ENCODE measurements at places on chromosomes 1 and 21.

DNA sequence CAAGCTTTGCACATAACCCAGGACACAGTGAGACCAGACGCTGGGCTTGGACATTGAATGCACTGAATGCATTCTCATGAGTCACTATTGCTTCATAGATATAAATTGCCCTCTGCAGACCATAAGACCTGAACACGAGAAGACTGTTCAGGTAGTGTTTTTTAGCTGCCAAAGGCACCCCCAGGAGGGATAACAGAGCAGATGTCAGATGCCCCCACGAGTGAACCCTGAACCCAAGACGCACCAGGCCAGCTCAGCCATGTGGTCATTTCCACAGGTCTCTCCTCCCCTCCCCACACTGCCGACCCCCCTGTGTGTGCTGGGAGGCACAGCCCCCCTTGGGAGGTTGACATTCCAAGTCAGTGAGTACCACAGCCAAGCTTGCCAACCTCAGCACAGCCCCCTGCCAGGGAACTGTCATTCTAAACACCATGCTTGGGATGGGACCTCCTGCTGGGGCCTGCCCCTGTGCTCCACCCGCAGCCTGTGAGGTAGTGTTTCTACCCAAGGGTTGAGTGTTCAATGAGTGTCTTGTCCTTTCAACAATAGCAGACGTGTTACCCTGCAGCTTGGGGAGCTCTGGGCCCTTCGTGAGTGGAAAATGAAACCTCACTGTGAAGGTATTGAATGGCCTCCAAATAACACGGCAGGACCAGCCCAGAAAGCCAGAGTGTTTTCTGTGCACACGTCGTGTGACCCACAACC is 68.2 kb downstream of the PSMG1 start:
- DNase-seq = no peak

DNA sequence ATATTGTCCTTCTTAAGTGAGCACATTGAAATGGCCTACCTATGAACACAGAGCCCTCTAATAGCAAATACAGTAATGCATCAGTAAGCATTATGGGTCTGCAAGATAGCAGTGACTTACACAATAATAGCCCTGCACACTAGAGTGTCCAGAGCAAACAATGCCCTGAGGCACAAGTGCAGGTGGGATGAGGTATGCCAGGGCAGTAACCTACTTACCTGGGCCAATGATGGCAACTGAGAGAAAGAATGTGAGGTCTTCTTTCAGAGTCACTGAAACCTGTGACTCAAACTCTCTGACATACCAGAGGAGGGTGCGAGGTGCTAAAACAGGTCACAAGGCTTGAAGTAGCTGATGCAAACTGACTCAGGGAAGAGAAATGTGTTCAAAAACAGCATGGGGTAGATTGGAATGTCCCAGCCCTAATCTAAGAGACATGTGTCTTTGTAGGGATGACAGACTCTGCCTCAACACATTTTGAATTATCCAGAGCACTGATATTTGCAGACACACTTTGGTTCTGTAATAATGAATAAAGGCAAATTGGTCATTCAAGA is 168.5 kb upstream of the RUNX1 start:
- no peak for DNase-seq

GRCh38 chr1:168096296-168097165 is 40.2 kb downstream of the GPR161 start:
- DNase-seq = no peak

GRCh38 chr21:23247334-23247733 is 2249.1 kb downstream of the NCAM2 start:
- DNase-seq = no peak

DNA sequence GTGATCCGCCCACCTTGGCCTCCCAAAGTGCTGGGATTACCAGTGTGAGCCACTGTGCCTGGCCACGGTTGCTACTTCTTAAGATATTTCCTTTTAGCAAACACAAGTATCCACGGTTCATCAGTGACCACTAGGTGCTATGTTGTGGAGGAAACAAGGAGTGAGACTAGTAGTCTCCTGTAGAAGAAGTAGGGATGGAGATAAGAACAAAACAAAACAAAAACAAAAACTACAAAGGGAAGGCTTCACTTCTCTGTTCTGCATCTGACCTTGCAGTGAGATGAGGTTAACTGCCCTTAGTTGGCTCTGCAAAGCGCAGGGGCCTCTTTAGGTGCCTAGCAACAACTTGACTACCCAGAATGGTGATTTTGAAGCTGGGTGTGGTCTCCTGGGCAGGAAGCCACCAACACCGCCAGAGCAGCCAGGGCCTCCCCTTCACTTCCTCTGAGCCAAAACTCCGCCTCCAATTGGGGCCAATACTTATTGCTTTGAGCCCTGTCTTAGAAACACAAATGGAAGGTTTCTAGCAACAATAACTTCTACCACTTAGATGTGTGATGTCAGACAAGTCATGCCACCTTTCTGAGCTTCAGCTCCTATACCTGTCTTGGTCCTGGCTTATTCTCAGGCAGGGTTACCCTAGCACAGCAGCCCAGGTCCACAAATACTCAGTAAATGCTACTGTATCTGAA is 12.8 kb upstream of the CDC42 start:
- peak; percentile 76 for DNase-seq

DNA sequence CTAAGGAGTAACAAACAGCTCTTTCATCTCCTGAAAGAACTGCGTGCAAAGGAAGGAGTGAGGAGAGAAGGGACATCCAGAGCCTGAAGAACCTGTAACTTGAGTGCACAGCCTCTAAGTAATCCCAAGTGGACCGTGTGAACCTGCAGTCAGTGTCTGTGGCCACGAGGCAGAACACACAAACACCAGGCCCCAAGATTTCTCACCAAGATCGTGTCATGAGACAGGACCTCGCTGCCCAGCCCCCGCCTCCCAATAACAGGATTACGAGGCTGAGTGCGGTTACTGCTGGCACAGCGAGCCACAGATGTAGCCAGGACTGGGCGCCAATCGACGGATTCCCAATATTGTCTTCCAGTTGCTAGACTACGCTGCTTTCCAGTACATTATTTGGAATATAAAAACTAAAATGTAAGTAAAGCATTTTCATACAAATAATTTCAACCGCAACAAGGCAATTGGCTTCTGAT is 101.3 kb upstream of the SLC25A33 start:
- DNase-seq = no peak

DNA sequence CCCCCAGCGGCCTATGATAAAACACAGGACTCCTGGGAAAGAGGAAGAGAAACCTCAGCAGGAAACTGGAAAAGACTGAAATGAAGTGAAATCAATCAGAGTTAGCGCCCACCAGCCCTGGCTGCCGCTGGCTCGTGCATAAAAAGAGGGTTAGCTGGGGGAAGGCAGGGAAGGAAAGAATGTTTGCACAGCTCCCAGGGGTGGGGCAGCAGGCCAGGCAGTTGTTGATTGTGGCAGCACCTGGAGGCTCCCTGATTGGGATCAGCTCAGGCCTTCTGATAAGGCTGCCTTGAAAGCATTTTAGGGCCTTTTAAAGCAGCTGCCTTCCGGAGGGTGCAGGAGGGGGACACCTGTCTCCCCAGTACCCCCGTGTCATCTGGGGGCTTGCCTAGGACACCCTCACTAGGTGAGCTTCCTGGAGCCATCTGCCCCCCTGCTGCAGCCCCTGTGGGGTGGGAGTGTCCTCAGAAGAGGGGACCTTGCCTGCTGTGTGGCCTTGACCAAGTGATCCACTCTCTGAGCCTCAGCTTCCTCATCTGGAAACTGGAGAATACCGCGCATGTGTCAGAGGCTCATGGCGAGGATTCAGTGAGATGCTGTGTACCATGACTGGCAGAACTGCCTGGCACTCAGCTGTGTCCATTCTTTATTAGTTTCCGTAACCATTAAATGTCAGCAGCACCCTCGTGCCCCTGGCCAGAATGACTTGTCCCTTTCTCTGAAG is 6.6 kb downstream of the EPHB2 start:
- no peak for DNase-seq

- no peak for DNase-seq
These were observed 63.0 kb downstream of the UBE2T start for GRCh38 chr1:202278751-202279150.

GRCh38 chr1:109198043-109198695 is 15.5 kb upstream of the SARS1 start:
- no peak for DNase-seq

DNA sequence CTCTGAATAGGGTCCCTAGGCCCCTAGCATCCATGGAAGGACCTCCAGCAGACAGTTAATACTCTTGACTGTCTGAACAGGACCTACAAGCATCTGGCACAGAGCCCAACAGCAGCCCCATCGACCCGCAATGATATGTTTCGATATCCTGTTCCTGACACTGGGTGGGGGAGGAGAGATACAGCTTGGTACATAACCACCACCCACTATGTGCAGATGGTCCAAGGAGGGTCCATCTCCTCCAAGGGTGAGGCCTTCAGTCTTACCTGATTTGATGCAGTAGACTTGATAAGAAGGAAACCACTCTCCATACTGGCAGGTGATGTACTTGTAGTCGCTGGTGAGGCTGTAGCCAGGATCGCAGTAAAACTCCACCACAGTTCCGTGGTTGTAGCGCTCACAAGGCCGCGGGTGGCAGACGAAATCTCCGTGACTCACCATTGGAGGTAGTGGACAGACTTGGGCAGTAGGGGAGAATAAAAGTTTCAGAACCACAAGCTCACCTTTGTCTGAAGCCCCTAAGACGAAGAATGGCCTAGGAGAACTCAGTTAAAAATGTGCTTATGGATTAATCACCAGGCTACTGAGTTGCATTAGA is 86.0 kb upstream of the TLR5 start:
- no peak for DNase-seq

DNA sequence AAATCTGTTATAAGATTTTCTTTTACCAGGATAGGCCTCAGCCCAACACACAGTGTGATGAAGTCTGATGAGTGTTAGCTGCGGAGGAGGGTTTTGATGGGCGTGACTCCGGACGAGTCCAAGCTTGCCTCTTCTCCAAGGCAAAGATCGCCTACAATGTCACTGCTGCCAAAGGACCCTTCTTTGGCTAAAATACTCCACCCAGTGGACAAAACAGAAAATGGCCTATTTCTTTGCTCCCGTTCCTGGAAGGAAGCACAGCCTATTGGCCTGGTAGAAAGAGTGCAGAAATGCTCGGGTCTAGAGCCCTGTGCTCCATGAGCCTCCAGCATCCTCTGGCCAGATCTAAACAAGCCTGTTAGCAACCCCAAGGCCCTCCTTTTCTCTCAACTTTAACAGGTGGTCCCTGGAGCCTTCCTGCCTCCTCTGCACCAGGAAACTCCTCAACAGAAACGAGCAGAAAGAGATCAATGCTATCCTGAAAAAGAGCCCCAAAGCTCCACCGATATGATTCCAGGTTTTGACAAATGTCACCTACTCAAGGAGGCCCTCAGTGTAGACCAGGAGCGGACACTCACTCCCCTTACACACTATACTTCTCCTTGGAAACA is 3.4 kb upstream of the CASQ2 start:
- DNase-seq = peak; percentile 2

GRCh38 chr1:182080040-182080439 is 18.5 kb upstream of the ZNF648 start:
- no peak for DNase-seq

DNA sequence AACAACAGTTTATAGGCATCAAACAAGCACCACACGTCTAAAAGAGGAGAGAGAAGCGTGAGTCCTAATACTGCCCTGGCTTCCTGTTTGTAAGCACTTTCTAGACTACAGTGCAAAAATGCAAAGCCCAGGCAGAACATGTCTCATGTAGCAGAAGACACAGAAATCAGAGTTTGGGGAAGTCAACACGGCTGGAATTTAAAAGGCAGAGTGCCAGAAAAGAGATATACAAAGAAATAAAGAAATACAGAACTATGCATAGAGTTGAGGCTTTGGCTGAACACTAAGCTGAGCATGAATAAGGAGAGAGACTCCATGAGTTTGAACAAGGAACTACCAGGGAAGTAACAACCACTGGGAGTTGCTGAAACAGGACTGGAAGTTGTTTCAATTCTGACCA is 566.6 kb upstream of the NR5A2 start:
- DNase-seq = no peak

DNA sequence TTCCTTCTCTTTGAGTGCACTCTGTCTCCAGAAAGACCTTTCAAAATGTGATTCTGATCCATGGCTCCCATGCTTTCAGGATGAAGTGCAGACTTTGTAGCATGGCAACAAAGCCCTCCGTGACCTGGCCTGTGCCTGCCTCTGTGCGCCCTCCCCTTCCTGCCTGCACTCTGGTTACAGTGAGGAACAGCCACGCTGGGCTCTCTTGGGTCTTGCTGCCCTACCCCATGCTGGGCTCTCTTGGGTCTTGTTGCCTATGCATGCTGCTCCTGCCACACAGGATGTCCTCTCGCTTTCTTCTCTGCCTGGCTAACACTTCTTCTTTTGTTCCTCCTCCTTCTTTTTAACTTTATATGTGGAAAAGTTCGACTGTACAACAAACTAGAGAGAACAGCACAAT is 28.0 kb downstream of the LMOD1 start:
- no peak for DNase-seq

GRCh38 chr1:107016376-107016978 is 40.0 kb upstream of the PRMT6 start:
- no peak for DNase-seq

DNA sequence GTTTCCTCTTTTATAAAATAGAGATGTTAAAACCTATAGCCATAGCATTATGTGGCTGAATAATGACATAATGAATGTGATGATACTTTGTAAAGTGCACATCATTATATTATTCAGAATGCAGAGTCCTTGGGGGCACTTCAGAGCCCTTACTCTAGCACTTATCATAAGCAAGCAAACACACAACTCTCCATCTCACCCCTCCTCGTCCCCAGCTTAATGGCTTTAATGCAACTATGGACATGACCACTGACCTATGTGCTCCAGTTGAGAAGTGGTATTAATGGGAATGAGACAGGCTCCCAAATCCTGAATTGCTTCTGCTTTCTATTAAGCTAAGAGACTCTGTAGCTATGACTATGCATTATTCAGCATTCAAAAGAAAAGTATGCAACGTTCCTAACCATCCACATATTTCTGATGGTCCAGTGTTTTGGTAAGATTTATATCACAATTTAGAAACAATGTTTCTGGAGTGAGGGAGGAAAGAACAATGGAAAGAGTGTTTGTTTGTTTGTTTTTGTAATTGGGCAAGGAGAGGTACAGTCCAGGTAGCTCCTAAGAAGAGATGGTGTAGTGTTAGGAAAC is 194.0 kb upstream of the PLXNA2 start:
- no peak for DNase-seq

DNA sequence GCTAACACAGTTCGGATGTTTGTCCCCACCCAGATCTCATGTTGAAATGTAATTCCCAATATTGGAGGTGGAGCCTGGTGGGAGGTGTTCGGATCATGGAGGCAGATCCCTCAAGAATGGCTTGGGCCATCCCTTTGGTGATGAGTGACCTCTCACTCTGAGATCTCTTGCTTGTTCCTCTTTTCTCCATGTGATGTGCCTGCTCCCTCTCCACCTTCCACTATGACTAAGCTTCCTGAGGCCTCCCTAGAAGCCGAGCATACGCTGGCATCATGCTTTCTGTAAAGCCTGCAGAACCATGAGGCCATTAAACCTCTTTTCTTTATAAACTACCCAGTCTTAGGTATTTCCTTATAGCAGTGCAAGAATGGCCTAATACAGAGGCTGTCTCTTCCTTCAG is 8.1 kb upstream of the PLA2G5 start:
- DNase-seq = no peak

GRCh38 chr1:206589206-206589605 is 23.1 kb downstream of the EIF2D start:
- DNase-seq = no peak

Measured in activated T-cell treated with anti-CD3 and anti-CD28 coated beads for 24 hours (primary cell).